ENCODE measurements at places on chromosomes 2 and 18. TPM values are rescaled to one million over a fixed set of nuclear protein-coding genes. Genes with fewer than 3 reads are reported as not detected.

DNA sequence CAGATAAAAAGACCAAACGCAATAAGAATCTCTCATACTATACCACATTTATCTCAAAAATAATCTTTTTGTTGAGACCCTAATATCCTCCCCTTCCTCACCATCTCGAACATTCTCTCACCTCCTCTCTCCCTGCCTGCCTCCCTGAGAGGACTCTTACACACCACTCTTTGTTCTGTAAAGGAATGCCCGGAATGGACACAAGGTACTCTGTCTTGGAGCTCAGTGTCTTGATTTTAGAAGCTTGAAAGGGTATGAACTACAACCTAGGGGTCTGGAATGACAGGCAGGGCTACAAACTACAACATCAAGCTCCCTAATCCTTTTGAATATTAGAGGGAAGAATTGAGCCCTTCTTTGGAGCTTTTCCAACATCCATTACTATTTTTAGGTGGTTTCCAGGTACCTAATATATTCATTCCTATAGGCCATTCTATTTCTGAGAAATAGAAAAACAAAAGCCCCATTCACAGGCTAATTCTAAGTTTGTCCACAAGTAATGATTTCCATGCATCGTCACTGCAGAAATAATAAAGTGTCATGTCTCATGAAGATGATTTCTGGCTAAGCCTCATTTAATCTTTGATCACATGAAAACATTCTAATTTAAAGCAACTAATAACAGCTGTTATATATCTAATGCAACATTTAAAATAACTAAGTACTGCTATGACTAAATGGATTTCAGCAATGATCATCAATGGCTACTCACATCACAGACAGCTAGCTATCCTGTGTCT is 60.6 kb downstream of the LRP2 start:
- DNase-seq, result no peak

Gene BCS1L
- 21.2 TPM for total RNA-seq

DNA sequence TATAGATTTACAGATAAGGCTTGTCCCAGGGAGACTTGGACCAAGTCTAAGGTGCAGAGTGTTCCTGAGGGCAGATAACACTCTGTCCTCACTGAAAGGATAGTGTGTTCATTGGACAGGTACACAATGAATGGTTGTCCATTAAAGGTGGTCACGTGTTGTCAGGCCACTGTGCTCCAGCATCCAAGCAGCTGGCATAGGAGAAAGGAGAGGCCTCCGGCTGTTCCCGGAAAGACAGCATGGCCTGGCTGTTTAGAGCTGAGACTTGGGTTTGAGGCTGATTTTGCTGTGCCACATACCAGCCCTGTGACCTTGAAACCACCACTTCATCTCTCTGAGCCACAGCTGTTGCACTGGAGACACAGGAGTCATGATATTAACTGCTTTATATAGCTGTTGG is 19.6 kb upstream of the SULT1C3 start:
- DNase-seq, result no peak

DNA sequence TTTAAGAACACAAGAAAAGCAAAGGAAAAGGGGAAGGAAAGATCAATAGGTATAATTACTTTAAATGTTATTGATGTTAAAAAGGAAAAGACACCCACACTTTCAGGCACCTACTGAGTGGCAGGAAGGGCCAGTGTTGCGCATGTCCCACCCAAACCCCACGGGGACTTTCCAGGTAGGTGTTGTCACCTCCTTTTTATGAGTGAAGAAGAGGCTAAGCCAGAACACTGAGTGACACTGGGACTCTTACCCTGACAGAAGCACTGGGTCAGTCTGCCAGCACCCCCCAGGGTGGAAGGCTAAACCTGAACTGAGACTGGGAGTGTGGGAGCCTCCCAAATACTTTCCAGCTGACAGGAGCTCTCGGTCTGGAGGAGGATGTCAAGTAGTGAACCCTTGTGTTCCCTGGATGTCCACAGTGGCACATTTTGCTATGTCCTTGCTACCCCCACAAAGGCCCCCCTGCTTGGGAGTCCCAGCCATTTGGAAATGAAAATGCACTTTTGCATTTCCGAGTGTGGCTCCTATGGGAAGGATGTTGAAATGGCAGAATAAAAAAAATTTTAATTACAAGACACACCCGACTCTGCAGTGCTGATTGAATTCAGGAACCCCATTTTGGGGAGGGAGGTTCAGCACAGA is 90.9 kb upstream of the SMAD2 start:
- no peak for DNase-seq

GRCh38 chr18:69996951-69997798 is 49.5 kb upstream of the CD226 start:
- no peak for DNase-seq

DNA sequence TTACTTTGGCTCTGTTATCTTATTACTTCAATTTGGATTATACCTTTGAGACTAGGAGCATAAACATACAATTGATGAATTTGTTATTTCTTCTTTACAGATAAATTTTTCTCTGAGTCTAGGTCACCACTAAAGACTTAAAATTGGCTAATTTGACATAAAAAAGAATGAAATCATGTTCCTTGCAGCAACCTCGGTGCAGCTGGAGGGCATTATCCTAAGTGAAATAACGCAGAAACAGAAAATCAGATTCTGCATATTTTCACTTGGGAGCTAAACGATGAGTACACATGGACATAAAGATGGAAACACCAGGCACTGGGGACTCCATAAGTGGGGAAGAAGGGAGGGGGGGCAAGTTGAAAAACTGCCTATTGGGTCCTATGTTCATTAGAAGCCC is 172.8 kb upstream of the SESTD1 start:
- DNase-seq, result no peak

DNA sequence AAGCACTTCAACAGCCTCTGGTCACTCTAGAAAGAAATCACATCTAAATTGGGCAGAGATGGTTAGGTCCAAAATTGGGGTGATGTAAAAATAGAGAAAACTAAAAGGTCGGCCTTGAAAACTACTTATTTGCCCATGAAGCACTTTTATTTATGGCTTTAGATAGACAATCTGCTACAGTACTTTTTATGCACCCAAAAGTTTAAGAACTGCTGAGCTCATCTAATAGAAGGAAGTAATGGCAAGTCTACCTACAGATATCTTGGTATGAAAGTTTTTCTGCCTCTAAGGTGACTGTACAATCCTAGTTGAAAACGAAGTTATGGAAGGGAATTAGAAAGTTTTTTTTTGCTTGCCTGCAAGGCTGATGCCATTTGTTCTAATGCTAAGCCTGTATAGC is 46.2 kb downstream of the SPHKAP start:
- DNase-seq, result no peak

- no peak for DNase-seq
These were observed 166.2 kb downstream of the TRIM43 start for GRCh38 chr2:95757988-95758387.

Gene GPR45
- total RNA-seq, result not detected

DNA sequence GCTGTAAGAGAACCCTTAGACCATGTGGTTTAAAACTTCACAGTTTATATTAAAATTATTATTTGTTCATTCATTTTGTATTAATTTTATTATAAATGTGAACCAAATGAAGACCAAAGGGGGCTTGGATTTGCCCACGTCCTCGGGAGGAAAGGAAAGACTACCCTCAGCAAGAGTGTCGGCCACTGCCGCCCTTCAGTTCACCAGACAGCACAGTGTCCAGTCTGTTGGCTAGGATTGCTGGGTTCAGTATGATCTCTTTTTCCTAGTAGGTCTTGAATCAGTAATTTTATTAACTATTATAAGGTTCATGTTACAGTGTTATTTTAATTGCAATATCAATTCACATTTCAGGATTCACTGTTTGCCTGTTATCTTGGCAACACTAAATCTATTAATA is 78.2 kb upstream of the CHRNA1 start:
- no peak for DNase-seq

GRCh38 chr2:121335294-121336290 is 50.6 kb upstream of the TFCP2L1 start:
- DNase-seq, result no peak

GRCh38 chr18:78309924-78310323 is 669.7 kb upstream of the SALL3 start:
- no peak for DNase-seq

- DNase-seq, result no peak
These were observed 77.0 kb upstream of the ATL2 start for GRCh38 chr2:38454081-38454480.

GRCh38 chr2:97932975-97933662 is 62.6 kb downstream of the TMEM131 start:
- DNase-seq, result no peak

GRCh38 chr2:44767691-44768090 is 173.8 kb upstream of the SIX3 start:
- DNase-seq, result no peak

GRCh38 chr2:219368690-219369191 is 19.0 kb downstream of the DNPEP start:
- DNase-seq, result peak; percentile 69

Gene BUB1
- 1.4 TPM for total RNA-seq

Gene KYNU
- 0.94 TPM for total RNA-seq

DNA sequence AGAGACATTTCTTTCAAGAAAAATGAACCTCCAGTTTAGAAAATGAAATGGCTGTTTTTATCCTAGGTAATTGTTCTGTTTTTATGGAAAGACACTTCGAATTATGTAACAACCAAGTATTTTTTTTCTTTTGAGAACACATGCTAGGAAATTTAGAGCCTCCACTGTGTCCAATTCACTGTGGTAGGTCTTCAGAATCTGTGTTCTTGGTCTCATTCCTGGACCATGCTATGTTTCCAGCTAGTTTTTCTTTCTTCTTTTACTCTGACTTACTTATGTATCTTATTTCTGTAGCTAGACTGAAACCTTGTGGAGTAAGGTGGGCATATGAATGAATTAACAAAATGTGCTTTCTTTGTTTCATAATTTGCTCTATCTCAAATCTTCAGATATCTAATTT is 391.7 kb upstream of the KLHL29 start:
- no peak for DNase-seq

DNA sequence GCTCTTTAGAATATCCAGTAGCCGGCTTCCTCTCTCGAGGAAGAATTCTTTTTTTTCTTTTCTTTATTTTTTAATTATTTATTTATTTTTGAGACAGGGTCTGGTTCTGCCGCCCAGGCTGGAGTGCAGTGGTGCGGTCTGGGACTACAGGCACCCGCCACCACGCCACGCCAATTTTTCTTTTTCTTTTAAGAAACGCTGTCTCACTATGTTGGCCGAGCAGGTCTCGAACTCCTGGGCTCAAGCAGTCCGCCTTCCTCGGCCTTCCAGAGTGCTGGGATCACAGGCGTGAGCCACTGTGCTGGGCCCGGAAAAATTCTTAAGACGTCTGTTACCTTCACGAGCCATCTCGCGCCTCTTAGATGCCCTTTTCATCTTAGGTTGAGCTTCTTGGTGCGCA is 931 bp upstream of the TMEM131 start:
- no peak for DNase-seq

GRCh38 chr2:63569740-63570139 is 18.5 kb downstream of the WDPCP start:
- DNase-seq, result no peak

GRCh38 chr18:30271716-30272115 is 770.8 kb downstream of the DSC3 start:
- no peak for DNase-seq

DNA sequence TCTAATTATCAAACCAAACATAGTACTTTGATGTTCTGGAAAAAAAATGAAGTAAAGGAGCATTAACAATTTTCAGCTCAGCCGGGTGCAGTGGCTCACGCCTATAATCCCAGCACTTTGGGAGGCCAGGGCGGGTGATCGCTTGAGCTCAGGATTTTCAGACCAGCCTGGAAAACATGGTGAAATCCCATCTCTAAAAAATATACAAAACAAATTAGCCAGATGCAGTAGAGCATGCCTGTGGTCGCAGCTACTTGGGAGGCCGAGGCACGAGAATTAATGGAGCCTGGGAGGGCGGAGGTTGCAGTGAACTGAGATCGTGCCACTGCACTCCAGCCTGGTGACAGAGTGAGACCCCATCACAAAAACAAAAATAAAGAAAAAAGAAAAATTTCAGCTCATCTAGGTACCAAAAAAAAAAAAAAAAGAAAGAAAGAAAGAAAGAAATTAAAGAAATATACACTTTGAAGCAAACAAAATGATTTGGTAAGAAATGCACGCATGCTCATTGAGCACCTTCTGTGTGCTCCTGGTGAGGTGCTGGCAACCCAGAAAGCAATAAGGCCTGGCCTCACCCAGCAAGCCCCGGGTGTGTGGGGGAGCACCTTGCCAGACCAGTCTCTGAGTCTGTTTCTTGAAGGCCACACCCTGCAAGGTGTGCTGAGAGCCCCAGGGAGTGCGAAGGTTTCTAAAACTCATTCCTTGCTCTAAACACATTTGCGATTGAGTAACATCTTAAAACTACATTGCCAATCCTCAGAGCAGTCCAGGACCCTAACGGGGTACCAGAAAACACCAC is 133.5 kb downstream of the TFCP2L1 start:
- no peak for DNase-seq

GRCh38 chr2:70991142-70991541 is 3.5 kb downstream of the TEX261 start:
- peak; percentile 42 for DNase-seq

DNA sequence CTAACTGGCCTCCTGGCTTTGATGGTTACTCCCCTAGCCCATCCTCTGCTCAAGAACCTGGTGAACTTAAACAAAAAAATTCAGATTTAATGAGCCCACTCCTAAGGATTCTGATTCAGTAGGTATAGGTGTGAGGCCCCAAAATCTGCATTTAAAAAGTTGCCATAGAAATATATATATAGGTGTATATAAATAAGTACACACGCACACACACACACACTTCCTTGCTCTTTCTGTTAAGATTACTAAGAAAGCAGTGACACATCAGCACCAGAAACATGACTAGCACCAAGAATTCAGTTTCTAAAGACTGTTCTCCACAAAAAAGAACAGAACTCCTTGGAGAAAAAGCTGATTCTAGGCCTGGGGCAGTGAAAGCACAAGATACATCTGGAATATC is 17.8 kb downstream of the EML6 start:
- no peak for DNase-seq

GRCh38 chr2:83970217-83970929 is 488.7 kb downstream of the SUCLG1 start:
- DNase-seq, result no peak

Gene RPS27A
- 613 TPM for total RNA-seq

GRCh38 chr2:71609958-71610357 is 156.6 kb downstream of the DYSF start:
- DNase-seq, result no peak

DNA sequence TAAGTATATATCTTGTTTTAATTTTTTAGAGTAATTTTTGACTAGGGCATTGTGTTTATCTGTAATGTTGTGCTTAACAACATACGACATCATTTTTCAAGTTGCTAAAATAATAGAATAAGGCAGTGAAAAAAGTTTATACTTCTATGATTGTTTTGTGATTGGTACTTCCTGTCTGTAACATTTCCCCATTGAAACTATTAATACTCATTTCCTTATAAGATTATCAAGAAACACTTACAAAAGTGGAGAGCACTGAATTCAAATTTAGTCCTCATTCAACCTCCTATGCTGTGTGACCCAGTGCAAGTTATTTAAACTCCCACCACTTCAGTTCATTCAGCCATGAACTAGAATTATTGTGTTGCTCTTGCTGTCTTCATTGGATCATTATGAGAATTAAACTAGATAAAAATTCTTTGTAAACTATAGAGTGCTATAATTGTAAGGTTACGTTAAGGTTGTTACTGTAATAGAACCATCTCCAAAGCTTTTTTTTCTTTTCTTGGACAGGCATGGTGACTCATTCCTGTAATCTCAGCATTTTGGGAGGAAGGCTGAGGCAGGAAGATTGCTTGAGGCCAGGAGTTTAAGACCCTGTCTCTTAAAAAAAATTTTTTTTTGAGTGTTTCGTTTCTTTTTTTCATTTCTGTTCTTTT is 2.8 kb downstream of the ETAA1 start:
- DNase-seq, result no peak

All from right atrium auricular region (tissue), 2 donors.